AG04449 (cell line): ENCODE measurements at places on chromosomes 2 and 18.

DNA sequence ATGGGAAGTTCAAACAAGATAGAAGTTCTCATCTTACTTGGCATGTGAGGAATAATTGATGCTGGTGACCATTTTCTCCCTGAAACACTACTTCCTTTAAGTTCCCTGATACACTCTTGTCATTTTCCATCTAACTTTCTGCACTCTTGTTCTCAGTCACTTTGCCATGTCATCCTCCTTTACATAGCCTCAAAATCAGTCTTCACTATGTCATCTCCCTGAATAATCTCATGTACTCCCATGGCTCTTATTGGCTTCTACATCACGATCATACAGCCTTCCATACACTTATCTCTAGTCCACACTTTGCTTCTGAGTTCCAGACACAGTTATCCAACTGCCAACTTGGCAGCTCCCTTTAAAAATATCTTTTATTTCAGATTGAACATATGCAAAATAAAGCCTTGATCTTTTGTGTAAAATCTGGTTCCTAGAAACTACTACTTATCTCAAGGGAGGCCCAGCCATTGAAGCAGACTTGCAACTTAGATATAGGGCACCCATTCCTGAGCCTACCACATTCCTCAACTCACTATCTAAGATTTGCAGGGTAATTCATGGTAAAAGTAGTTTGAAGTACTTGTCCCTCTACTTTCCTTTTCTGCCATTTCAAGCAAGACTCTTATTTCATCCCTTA is 1070.2 kb upstream of the NXPH2 start:
- no peak for DNase-seq

- peak; percentile 10 for DNase-seq
These were observed 354.6 kb upstream of the SETBP1 start for GRCh38 chr18:44325903-44326635.

- no peak for DNase-seq
These were observed 259.0 kb upstream of the HNMT start for GRCh38 chr2:137705296-137705695.

GRCh38 chr2:73946215-73946614 is 19.5 kb downstream of the DGUOK start:
- DNase-seq = no peak

- DNase-seq = no peak
These were observed 24.5 kb upstream of the LCLAT1 start for GRCh38 chr2:30422444-30423040.

- DNase-seq = no peak
These were observed 4.5 kb downstream of the HOXD8 start for GRCh38 chr2:176134035-176134434.

DNA sequence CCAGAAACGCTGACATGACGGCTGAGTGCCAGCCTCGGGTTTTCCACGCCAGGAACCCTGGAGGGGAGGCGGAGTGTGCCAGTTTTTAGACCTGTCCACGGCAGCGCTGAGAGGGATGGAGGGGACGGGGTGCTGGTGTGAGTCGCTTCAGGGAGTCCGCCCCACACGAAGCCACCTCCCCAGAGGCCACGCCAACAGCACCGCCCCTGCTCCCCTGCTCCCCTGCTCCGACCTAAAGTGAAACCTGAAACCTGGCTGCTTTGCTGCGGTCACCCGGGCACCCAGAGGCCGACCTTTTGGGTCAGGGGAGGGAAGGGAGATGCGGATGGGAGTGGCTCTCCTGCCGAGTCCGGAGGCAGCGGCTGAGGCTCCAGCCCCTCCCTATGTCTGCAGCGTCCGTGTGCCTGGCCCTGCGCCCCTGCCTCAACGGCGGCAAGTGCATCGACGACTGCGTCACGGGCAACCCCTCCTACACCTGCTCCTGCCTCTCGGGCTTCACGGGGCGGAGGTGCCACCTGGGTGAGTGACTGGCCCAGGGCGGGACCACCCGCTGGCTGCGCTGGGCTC is 38.1 kb downstream of the SNED1 start:
- DNase-seq = no peak

GRCh38 chr2:234951664-234952269 is at the start of gene SH3BP4:
TSS of gene SH3BP4 (plus strand) at chr2:234952017. CDS start at chr2:235035003, 82,986 bp downstream.
- DNase-seq = no peak

- no peak for DNase-seq
These were observed 41.0 kb downstream of the AGAP1 start for GRCh38 chr2:235534678-235535422.

DNA sequence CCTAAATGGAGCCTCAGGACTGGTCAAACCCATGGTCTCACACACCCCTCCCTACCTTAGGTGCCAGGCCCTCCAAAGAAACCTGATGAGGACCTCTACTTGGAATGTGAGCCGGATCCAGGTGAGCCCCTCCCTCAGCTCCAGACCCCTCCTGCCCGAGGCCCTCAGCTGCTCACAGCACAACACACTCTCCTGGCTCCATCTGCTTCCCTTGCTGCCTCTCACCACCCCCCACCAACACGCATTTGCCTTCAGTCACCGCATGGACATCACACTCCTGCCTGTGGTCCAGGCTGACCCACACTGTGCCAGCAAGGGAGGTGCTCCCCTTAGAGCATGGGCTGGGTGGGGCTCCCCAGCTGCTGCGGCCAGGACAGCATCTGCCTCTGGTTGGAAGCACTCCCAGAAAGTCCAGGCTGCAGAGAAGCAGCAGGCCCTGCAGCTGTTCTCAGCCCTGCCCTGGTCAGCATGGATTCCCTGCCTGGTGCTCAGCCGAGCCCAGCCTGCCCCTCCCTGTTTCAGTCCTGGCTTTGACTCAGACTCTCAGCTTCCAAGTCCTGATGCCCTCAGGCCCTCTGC is 15.1 kb downstream of the SH2D6 start:
- DNase-seq = peak; percentile 42

GRCh38 chr2:9378433-9379390 is 44.6 kb downstream of the ITGB1BP1 start:
- DNase-seq = no peak

- no peak for DNase-seq
These were observed 20.4 kb downstream of the ADI1 start for GRCh38 chr2:3498783-3499394.

- DNase-seq = no peak
These were observed 214.9 kb downstream of the L3MBTL4 start for GRCh38 chr18:6199777-6200176.

- no peak for DNase-seq
These were observed 101.8 kb downstream of the RNF152 start for GRCh38 chr18:61791031-61791430.

DNA sequence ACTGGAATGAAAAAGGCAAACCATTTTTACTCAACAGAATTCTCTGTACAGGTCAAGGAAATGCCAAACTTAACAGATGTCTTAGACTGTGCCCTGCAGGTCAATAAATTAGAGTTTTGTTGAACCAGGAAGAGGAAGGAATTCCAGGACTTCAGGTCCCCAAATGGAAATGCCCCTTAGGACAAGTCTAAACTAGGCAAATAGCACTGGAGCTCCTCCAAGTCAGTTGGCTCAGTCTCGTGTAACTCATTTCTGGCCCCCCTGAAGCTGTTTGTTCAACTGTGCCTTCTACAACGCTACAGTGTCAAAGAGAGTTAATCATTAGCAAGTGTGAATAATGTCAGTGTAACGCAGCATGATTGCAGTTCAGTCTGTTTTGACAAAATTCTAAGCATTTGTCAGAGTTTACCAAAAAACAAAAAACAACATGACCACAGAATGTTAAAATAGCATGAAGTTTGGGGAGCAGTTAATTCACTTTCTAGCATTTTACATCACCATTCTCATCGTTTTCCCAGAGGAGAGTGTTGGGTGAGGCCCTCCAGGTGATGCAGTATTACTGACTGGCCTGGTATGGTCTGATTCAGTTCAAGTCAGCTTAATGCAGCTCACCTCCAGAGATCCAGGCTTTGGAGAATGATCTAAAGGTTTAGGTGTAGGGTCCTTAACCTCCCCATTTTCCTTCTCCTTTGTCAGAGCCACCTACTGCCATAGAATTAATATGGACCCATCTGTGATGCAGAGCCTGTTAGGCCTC is 108.1 kb downstream of the AQP4 start:
- DNase-seq = no peak
